Breast epithelium (tissue), 4 donors: ENCODE measurements at places on chromosomes 16 and 17. TPM values are rescaled to one million over a fixed set of nuclear protein-coding genes. Genes with fewer than 3 reads are reported as not detected.
A peak's percentile ranks its signal among the peaks of the same experiment; 100 is the strongest.

GRCh38 chr17:28738680-28739384, 5.0 kb upstream of the TRAF4 start:
- no peak overlapping the region for H3K4me3 ChIP-seq
- no peaks in the 10 kb centered on the region for H3K27me3 ChIP-seq
- DNase-seq, result no peak
- H3K36me3 ChIP-seq, result no peaks in the 10 kb centered on the region
- no peaks in the 10 kb centered on the region for H3K4me1 ChIP-seq
- no peak overlapping the region for H3K27ac ChIP-seq

- no peaks in the 10 kb centered on the region for H3K4me1 ChIP-seq
- peak overlapping the region; percentile 68 for H3K27ac ChIP-seq
- H3K36me3 ChIP-seq, result no peaks in the 10 kb centered on the region
- DNase-seq, result no peak
- no peaks in the 10 kb centered on the region for H3K27me3 ChIP-seq
- no peak overlapping the region for H3K4me3 ChIP-seq
These were observed 17.1 kb downstream of the CDH16 start for GRCh38 chr16:66901626-66902025.

- no peaks in the 10 kb centered on the region for H3K4me1 ChIP-seq
- no peaks in the 10 kb centered on the region for H3K36me3 ChIP-seq
- DNase-seq, result no peak
- no peak overlapping the region for H3K4me3 ChIP-seq
- H3K27me3 ChIP-seq, result no peaks in the 10 kb centered on the region
These were observed 9.5 kb upstream of the RHBDL3 start for GRCh38 chr17:32256012-32256700.

DNA sequence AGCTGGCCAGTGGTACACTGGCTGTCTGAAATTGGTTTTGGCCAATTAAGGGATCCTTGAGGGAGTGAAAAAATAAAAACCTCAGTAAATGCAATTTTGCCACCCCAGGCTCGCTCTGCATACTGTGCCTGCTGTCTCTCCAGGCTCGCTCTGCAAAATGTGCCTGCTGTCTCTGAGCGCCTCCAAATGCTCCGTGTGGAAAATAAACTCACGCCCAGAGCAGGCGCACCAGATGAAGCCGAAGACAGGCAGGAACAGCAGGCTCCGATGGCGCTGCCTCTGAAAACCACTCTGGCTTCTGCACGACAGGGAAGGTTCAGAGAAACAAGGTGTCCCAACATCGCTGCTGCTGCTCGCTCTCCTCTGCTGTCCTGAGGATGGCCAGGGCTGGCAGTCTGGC, 29.1 kb downstream of the SNN start:
- H3K36me3 ChIP-seq, result peaks cover 10% of the 10 kb centered on the region
- H3K4me3 ChIP-seq, result no peak overlapping the region
- no peak overlapping the region for H3K27ac ChIP-seq
- H3K27me3 ChIP-seq, result no peaks in the 10 kb centered on the region

- DNase-seq, result peak; percentile 33
- H3K36me3 ChIP-seq, result no peaks in the 10 kb centered on the region
- H3K4me1 ChIP-seq, result peaks cover 4% of the 10 kb centered on the region
- no peak overlapping the region for H3K27ac ChIP-seq
These were observed 126.6 kb downstream of the ANKRD11 start for GRCh38 chr16:89363621-89364393.

GRCh38 chr16:77450790-77451487, 16.1 kb upstream of the ADAMTS18 start:
- H3K36me3 ChIP-seq, result no peaks in the 10 kb centered on the region
- no peaks in the 10 kb centered on the region for H3K4me1 ChIP-seq

- no peaks in the 10 kb centered on the region for H3K4me1 ChIP-seq
- no peak overlapping the region for H3K27ac ChIP-seq
- H3K27me3 ChIP-seq, result no peaks in the 10 kb centered on the region
- DNase-seq, result no peak
- no peak overlapping the region for H3K4me3 ChIP-seq
These were observed 32.4 kb upstream of the CDYL2 start for GRCh38 chr16:80836846-80837245.

GRCh38 chr17:76716839-76717215, 6.1 kb upstream of the MXRA7 start:
- H3K4me1 ChIP-seq, result no peaks in the 10 kb centered on the region
- no peak overlapping the region for H3K4me3 ChIP-seq
- no peak for DNase-seq

DNA sequence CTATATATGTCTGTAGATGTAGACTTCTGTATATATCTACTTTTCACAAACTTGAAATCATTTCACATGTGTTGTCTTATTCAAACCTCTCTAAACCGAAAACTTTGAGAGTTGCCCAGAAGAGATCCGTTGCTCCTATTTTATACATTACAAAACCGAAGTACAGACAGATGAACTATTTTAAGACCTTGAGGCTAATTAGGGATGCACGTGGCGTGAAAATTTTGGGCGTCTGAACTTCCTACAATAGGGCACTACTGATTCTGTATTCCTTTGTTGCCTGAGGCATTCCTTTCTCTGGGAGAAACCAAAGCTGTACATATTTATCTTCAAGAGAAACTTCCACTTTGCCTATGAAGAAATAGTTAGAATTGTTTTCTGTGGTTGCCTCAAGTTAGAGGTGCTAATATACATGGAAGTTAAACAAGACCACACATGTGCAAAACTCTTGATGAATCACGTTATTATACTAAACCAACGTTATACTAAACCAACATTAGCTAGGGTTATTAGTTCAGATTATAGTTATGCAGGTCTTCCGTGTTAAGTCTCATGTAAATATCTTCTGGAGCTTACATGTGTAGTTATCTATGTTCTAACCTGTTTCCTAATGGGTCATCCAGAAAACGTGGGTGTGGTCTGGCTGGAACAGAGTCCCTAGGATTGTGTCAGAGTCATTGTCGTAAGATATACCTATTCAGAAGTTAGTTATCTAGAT, 111.2 kb downstream of the RBFOX1 start:
- no peaks in the 10 kb centered on the region for H3K4me1 ChIP-seq
- DNase-seq, result no peak
- no peak overlapping the region for H3K27ac ChIP-seq
- H3K36me3 ChIP-seq, result no peaks in the 10 kb centered on the region
- H3K27me3 ChIP-seq, result no peaks in the 10 kb centered on the region

- H3K27ac ChIP-seq, result no peak overlapping the region
- H3K4me1 ChIP-seq, result no peaks in the 10 kb centered on the region
- no peaks in the 10 kb centered on the region for H3K36me3 ChIP-seq
- no peak overlapping the region for H3K4me3 ChIP-seq
These were observed 1.7 kb upstream of the PIGS start for GRCh38 chr17:28573040-28573380.

EVI2A gene
- 34.2 TPM for total RNA-seq

MEIOC gene
- not detected for total RNA-seq

PYY gene
- 0.88 TPM for total RNA-seq

KRT28 gene
- not detected for total RNA-seq

ERN2 gene
- total RNA-seq, result not detected

CD7 gene
- total RNA-seq, result 1.8 TPM

SMG6 gene
- total RNA-seq, result 29.3 TPM

HBZ gene
- not detected for total RNA-seq
